ENCODE measurements at places on chromosomes 3 and 15.

- no peak for DNase-seq
Measured at GRCh38 chr3:69309814-69310213, 76.1 kb downstream of the FRMD4B start.

- DNase-seq, result no peak
Measured at GRCh38 chr15:31278544-31279220, 48.0 kb upstream of the KLF13 start.

GRCh38 chr3:152452318-152452717 lies 183.6 kb downstream of the MBNL1 start:
- DNase-seq, result no peak

GRCh38 chr15:85555875-85556617 lies 175.6 kb downstream of the AKAP13 start:
- no peak for DNase-seq

- no peak for DNase-seq
Measured at GRCh38 chr3:111260878-111261277, 189.3 kb downstream of the NECTIN3 start.

GRCh38 chr3:63597019-63597418 lies 55.5 kb upstream of the SNTN start:
- no peak for DNase-seq

DNA sequence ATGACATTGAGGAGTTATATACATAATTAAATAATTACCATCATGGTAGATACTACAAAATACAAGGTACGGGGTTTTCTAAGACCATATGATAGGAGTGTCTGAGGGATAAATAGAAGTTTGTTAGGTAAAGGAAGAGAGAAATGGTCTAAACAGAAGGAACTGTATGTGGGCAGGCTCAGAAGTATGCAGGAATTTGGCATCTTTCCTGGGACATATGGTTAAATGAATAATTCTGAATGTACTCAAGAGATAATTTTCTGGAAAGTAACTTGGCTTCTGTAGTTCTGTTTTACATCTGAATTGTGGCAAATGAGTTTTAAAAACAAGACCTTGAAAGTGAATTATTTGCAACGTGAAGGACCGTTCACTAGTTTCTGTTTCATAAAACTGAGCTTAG lies 17.5 kb downstream of the LMCD1 start:
- no peak for DNase-seq

- DNase-seq, result no peak
Measured at GRCh38 chr3:108970561-108970960, 16.9 kb upstream of the GUCA1C start.

GRCh38 chr15:78353093-78353492 lies 12.9 kb downstream of the CRABP1 start:
- no peak for DNase-seq

DNA sequence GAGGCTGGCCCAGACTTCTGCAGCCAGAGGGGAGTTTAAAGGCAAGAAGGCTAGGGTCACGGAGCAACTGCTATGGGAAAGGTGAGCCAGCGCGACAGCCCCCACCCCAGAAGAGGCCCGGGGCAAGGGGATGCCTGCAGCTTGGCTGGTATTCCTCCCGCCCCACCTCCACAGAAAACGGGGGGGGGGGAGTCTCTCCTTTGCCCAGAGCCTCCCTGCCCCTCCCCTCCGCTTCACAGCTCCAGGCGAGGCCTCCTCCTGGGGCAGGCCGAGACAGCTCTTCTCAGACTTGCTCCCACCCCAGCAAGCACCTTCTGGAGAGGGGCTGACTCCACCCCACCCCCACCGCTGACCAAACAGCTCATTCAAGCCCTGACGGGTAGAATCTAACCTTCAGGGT lies 13.4 kb downstream of the ANP32A start:
- no peak for DNase-seq

GRCh38 chr15:49036650-49037545 lies 9.3 kb downstream of the SECISBP2L start:
- no peak for DNase-seq

GRCh38 chr3:127367593-127367992 lies 79.7 kb upstream of the PRR20G start:
- DNase-seq, result no peak

DNA sequence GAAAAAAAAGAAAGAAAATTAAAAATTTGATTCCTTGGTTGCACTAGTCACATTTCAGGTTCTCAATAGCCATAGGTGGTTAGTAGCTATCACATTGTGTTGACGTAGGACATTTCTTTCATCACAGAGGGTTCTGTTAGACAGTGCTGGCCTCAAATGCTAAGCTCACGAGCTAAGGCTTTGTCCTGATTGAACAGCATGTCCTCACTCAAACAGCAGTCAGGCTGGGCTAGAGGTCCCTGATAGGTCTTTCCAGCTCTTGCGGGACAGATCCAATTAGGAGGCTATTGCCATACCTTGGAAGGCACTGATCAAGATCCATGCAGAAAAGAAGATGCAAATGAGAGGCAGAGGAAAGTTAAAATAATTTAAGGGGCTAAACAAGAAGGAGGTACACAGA lies 85.9 kb upstream of the HACD2 start:
- DNase-seq, result no peak

GRCh38 chr3:53592862-53593261 lies 98.5 kb downstream of the CACNA1D start:
- DNase-seq, result no peak

- DNase-seq, result no peak
Measured at GRCh38 chr3:197522881-197523441, 32.8 kb downstream of the BDH1 start.

DNA sequence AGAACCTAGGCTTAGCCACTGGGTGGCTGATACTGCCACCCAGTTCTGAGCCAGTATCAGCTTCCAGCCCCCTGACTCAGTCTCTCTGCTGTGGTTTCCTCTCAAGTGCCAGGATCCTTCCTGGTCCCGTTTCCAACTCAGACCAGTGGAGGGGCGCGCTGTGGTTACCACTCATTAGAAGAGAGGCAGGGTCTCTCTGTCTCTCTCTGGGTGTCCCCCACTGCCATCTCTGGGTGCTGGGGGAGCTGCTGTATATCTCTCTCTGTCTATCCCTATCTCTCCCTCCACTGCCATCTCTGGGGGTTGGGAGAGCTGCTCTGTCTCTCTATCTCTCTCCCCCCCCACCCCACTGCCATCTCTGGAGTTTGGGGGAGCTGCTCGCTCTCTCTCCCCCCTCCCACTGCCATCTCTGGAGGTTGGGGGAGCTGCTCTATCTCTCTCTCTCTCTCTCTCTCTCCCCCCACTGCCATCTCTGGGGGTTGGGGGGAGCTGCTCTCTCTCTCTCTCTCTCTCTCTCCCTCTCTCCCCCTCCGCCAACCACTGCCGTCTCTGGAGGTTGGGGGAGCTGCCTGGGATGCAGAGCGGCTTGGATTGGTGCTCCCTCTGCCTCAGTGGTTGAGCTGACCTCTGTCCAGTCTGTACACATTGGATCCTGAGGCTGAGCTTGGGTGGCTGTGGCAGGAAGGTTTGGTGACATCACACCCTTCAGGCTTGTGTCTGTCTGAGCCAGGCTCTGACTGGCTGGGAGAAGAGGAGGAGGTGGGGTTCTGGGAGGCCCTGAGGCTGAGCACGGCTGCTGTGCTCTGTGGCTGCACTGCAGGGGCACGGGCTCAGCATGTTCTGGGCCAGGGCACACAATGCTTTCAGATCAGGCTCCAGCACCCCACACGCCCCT lies 98.9 kb downstream of the APBA2 start:
- no peak for DNase-seq

GRCh38 chr3:139653582-139653981 lies 24.2 kb downstream of the NMNAT3 start:
- DNase-seq, result no peak

GRCh38 chr15:73585871-73586654 lies 47.1 kb downstream of the NPTN start:
- no peak for DNase-seq

GRCh38 chr15:98648654-98649471 lies 524 bp downstream of the IGF1R start:
- no peak for DNase-seq

DNA sequence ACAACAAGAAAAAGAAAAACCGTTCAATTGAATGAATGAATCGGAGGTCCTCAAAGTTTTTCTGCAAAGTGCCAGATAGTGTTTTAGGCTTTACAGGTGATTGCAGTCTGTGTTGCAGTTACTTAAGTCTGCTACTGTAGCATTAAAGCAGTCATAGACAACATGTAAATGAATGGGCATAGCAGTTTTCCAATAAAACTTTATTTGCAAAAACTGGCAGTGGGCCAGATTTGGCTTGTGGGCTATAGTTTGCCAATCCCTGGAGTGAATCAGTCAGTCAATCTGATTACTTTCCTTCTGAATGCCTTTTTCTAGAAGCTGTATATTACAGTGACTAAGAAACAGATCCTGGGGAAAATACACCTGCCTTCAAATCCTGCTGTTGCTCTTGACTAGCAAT lies 242.6 kb downstream of the LRTM1 start:
- no peak for DNase-seq

DNA sequence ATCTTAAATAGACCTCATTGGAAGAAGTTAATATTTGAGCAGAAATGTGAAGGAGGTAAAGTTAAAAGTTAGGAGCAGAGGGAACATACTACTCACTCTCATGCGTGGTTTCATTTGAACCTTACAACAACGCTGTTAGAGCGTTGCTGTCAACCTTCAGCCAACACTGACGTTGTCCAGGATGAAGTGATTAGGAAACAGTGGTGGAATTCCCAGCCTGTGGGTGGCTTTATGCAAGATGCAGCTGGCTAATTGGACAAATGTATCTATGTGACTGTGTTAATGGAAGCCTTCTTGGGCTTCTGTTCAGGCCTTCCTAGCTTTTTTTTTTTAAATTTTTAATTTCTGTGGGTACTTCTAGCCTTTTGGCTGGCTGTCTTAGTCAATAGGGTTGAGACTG lies 40.5 kb downstream of the PTPRG start:
- DNase-seq, result no peak

- no peak for DNase-seq
Measured at GRCh38 chr3:174409086-174409743, 449.9 kb upstream of the NAALADL2 start.

DNA sequence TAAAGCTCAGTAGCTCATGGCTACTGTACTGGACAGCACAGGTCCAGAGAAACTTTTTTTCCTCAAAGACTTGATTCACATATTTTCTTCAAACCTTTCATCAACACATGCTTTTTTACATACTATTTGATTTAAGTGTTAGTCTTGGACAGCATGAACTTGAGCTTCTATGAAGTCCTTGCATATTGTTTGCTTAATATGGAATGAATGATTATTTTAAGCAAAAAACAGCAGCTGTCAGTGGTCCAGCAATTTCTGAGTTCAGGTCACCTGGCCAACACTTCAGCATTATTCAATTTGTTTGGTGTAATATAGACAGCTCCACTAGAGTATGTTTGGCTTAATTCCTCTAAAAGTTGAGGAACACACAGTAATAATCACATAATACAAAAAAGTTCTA lies 141.4 kb downstream of the PEX5L start:
- no peak for DNase-seq

DNA sequence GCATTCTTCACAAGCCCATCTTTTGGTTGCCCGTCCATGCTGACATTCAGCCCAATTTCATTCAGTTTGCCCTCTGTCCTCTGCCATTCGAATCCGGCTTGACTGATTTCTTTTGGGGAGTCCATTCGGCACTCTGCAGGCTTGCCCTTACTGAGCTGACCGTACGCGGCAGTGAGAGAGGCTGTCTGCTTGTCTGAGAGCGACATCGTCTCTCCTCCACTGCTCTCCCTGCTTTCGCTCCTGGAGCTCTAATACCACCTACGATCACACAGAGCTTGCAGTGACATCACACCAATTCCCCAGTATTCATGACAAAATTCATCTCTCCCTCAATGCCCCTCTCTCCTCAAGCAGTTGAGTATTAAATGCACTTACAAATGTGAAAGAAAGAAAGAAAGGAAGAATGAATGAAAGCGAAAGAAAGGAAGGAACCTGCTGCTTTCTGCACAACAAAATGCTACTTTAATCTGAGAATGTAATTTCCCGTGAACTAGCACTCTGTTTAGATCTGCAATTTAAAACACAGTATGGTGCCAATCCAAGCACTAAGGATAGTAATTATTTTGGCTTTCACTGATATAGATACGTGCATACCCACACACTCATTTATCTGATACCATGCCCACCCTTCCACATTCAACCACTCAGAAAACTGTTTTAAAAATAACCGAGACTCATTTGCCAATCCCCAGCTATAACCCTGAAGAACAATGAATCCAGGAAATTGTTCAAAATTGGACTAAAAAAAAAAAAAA lies 89.5 kb downstream of the DHX30 start:
- DNase-seq, result no peak
